ENCODE measurements at places on chromosomes 4 and X.

DNA sequence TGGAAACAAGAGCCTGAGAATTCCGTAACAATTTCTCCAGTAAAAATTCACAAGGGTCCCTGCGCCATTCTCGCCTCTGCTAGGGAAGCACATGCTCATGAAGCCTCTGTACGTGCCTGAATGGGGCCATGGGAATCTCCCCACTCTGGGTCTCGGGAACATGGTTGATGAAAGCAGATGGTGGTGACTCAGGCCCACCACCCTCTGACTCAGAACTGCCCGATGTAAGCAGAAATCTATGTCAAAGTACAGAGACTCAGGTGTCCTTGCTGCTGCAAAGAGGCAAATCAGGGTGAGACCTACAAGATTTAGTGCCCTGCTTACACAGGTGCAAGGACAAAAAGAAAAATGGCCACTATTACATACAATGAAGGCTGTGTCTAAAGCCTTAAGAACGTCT is 65.0 kb downstream of the SCD5 start:
- DNase-seq = no peak

DNA sequence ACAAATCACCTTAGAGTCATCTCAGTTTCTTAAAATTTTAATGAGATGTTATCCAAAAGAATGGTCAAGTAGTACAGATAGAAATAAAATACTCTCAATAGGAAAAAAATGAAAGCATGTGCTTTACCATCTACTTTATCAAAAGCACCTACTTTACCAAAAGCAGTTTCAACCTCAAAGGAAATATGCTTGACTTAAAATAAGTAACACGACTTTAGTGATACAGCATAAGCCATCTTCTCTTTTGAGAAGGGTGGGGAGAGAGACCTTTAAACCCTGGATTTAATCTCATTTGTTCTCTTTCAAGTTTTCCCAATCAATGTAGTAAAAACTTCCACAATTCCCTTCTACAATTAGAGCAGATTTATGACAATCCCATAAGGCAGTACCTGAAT is 26.5 kb downstream of the OTUD4 start:
- no peak for DNase-seq

GRCh38 chrX:31223817-31224216 is 152.0 kb upstream of the FTHL17 start:
- DNase-seq = no peak

DNA sequence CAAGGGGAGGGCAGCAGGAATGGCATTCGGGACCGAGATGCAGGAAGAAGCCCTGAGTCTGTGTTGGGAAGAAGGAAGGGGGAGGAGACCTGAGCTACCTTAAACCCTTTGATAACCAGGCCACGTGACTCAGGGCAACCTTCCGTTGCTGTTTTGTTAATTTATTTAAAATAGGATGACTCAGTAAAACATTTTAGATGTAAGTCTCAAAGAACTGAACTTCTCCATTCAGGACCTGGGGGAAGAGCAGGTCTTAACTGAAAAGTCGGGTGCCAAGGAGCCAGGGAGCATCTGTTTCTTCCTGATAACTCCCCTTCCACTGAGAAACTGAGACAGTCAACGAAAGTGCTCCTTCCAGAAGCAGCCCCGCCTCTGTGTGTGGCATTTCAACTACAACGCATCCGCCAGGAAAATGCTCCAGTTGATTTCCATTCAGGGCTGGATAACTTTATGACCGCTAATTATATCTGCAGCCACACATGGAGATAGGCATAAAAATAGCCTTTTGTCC is 88.0 kb downstream of the IRF2 start:
- DNase-seq = no peak

DNA sequence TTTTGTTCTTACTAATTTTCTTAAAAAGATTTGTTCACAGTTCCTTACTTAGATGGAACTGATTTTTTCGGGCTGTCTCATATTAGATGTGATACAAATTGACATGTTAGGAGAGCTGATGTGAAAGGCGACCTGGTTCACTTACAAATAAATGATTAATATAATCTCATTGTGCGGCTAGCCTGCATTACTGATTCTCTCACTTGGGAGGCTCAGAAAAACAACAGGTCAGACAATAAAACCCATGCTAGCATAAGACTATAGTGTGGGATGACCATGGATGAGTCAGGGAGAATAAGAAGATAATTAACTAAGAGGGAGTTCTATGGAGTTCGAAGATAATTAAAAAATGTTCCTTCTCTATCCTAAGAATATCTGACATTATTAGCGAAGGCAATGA is 40.8 kb downstream of the RTL9 start:
- no peak for DNase-seq

DNA sequence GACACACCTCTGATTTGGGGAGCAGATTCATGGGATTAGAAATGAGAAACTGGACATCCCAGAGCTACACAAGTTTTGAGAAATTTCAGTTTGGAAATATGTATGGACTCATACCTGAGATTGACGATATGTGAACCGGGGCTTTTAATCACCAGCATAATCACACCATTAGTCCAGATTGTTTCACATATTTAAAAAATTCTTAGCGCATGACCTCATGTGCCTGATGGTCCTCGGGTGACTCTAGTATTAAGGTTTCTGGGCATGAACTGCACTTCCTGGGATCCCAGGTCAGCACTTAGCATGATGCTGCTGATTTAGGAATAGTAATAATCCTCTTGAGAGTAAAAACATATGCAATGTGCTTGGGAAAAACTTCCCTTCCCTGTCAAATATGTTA is 91.9 kb upstream of the BCOR start:
- DNase-seq = no peak

DNA sequence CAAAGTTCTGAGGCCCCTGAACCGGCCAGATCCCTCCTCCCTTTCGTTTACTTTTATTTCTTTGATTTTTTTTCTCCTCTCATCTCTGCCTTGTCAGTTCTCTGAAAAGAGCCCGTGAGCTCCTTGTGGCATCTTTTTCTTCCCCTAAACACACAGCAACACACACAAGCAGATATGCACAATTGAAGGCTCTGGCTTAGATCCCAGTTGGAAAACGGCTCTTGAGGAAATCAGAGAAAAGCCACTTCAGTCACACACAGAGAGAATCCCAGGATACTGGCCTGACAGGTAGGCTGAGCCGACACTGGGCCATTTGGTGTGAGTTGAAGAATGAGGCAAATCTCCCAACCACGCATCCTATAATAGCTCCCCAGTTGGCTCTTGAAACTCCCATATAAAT is 12.9 kb downstream of the DIPK2B start:
- DNase-seq = no peak
